ENCODE measurements at places on chromosomes 13 and 19.

DNA sequence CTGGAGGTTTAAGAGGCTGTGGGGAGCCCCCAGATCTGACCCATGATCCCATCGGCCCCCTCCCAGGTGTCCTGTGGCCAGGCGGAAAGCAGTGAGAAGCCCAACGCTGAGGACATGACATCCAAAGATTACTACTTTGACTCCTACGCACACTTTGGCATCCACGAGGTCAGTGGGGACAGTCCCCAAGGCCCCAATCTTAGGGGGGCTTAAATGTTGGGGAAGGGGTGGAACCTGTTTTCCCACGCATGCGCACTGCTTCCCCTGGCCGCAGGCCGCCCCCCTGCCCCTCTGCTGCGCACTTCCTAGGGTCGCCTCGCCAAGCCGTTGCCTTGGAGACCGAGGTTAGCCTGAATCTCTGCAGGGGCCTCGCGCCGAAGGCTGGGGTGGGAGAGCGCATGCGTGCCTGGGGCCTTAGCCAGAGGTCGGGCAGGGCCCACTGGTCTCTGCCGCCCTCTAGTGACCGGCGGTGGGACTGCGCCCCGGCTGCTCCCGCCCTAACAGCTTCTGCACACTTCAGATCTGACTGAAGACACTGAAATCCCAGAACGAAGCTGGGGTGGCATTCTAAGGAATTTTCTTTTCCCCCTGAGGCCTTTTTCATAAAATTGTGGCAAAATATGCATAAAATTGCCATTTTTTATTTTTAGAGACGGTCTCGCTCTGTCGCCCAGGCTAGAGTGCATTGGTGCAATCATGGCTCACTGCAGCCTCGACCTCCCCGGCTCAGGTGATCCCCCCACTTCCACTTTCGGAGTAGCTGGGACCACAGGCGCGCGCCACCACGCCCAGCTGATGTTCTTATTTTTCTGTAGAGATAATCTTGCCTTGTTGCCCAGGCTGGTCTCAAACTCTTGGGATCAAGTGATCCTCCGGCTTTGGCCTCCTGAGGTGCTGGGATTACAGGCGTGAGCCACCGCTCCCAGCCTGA lies 3.6 kb downstream of the PRMT1 start:
- DNase-seq: peak; percentile 99

- DNase-seq: no peak
These were observed 276.4 kb upstream of the TMTC4 start for GRCh38 chr13:100951016-100951415.

- DNase-seq: no peak
These were observed 535 bp downstream of the CDKN2D start for GRCh38 chr19:10568062-10568825.

DNA sequence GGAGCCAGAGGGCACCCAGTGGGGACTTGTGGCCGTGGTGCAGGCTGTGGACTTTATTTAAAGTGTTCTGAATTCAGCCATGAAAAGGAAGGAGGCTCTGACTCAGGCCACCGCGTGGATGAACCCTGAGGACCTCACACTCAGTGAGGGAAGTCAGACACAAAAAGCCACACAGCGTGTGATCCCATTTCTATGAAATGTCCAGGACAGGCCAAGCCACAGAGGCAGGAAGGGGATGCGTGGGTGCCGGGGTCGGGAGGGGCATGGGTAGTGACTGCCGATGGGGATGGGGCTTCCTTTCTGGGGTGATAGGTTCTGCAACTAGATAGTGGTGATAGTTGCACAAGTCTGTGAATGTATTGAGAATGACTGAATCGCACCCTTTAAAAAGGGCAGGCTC lies 8.7 kb upstream of the ZBTB7A start:
- DNase-seq: no peak

DNA sequence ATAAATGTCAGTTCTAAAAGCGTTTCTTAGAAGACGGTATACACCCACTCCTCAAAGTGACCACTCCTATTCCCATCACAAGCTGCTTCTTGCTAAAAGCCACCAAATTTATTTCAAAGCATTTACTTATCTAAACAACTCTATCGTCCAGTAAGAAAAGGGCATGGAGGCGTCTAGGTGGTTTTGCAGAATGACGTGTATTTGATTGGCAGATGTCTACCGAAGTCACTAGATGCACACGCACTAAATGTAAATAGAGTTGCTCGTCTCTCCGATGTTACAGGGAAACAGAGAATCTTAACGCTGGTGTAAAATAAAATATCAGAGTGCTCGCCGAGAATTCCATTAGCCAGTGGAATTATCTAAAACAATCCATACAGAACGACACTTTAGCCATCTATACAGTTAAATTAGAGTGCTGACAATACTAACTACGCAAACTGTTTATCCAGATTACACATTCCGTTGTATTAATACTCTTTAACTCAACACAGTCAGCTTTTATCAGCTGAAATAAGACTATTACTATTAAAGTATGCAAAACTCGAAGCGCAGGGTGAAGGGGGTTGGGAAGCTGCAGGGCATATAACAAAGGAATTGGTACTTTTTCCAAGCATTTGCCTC lies 1.9 kb downstream of the KLF12 start:
- DNase-seq: no peak

DNA sequence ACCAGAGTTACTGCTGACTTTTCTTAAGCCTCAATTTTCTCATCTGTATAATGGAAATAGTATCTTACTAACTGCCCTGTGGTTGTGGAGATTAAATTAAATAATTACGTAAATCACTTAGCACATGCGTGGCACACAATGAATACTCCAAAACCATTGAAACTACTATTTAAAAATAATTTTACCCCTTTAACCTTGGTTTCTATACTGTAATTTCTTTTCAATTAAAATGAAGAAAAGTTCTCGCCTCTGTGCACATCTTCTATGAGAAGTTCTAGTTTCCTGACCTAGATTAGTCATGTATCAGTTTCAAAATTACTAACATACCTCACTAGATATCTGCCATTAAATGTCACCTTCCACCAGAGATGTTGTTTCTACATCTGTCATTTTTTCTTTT lies 5.7 kb downstream of the SLITRK1 start:
- no peak for DNase-seq

- no peak for DNase-seq
These were observed 62.8 kb downstream of the ARHGEF7 start for GRCh38 chr13:111177921-111178320.

GRCh38 chr13:95222733-95223018 lies 78.6 kb downstream of the ABCC4 start:
- DNase-seq: no peak

GRCh38 chr19:56476651-56477428 lies at the start of gene ZNF667:
Gene ZNF667 (minus strand): TSS chr19:56477345. CDS start chr19:56462370, 14,975 bp downstream.
- no peak for DNase-seq

GRCh38 chr13:111514610-111515306 lies 194.3 kb downstream of the TEX29 start:
- no peak for DNase-seq

DNA sequence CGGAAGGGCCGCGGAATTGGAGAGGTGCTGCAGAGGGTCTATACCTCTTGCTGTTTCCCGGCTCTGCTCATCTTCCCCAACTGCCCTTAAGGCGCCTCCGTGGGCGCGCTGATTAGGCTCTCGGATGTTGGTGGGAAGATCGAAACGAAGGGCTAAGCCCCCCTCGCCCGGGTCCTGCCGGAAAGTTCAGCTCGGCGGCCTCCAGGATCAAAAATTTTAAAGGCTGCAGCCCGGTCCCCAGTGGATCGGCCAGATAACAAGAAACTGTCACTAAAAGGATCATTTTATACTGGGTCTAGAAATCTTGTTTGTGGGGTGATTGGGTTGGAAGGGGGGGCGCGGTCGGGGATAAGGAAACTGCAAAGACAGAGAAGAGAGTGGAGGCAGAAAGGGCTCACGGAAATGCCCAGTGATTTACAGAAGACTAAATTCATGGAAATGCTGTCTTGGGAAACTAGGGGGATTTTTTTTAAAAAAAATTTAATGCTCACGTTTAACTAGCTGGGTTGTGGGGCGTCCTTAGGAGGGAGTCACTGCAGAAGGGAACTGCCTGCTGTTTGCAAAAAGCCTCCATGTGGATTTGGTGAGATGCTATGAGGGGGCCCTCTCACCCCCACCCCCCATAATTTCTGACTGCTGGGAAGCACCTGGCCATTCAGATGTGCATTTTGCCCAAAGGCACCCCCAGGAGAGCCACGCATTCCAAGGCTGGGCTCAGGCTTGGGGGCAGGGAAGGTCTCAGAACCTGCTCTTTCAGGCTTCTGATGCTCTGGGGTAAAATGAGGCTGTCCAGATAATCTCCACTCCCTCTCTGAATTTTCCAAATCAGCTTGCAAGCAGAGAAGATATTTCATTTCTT lies 7.7 kb downstream of the CDX2 start:
- DNase-seq: no peak

- no peak for DNase-seq
These were observed 28.6 kb downstream of the PAK4 start for GRCh38 chr19:39154100-39154628.

DNA sequence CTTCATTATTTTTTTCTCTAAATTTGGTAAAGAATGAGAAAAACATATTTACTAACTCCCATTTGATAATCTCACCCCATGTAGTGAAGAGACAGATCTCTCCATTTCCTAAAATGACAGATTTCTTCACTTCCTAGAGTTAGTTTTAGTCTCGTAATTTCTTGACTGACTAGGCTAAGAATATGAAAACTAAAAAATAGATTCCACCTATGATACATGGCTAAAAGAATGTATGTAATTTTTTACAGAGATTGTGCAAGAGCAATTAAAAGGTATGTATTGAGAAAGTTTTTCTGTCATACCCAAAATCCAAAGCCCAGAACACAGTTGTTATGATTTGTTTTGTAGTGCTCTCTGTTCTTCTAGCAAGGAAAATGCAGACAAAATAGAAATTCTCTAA lies 9.5 kb downstream of the NALCN start:
- DNase-seq: no peak

- DNase-seq: peak; percentile 79
These were observed 594 bp downstream of the URI1 start for GRCh38 chr19:29942404-29943261.

DNA sequence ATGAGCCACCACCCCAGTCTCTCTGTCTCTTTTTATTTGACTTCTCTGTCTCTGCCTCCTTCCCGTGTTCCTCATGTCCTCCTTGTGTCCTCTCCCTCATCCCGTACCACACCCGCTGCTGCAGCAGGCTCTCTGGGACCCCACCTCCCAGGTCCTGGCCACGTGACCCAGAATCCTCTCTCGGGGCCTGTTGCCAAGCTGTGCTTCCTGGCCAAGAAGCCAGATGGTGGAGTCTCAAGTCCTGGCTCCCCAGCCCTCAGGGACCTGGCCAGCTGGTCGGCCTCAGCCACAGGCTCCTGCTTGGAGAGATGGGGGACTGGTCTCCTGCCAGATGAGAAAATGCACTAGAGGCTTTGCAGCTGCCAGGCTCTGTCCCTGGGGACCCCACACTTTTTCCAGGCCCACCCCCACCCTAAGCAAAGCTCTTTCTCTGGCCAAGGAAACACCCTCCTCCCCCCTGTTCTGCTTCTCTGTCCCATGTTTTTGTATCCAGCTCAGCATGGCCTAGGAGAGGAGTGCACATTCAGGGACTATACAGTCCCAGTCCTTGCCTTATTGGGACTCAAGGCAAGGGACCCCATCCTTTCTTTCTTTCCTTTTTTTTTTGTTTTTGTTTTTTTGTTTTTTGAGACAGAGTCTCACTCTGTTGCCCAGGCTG lies 34.3 kb upstream of the SHKBP1 start:
- no peak for DNase-seq

DNA sequence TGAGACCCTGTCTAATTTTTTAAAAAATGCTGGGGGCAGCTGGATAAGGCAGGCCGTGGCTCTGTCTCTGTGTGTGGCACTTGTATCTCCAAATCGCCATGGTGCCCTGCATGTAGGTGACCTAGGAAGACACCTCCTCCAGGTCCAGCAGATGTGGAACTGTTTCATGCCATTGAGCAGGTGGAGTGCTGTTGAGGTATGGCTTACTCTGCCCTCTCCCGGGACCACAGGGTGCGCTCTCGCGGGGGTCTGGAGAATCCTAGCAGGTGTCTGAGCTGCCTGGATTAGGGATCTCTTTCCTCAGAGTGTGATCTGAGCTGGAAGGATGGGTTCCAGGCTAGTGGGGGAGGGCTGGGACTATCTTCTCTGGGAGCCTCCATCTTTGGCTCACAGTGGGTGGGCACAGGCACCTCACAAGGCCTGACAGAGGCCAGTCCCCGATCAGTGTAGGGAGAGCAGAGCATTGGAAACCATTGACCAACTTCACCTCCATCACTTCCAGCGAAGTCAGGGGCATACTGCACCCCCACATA lies 67.7 kb upstream of the TM9SF2 start:
- peak; percentile 43 for DNase-seq

GRCh38 chr19:17358395-17358794 lies 18.7 kb downstream of the PLVAP start:
- DNase-seq: no peak

- DNase-seq: no peak
These were observed 646 bp downstream of the TMEM161A start for GRCh38 chr19:19137556-19138108.

DNA sequence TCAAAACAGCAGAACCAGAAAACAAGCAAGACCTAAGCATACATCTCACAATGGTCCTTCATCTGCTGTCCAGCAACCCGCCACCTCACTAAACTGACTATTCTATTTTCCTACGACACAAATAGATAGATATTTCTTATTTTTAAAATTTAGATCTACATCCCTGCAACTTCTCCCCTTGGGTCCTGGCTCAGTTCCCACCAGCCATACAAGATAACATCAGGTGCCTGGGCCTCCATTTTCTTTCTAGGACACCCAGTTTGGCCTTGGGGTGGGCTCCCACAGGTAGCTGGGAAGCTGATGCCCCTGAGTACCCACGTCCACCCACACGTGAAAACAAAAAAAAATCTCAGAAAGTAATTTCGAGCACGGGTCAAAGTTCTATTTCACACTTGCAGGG lies 47.6 kb downstream of the TGDS start:
- no peak for DNase-seq

DNA sequence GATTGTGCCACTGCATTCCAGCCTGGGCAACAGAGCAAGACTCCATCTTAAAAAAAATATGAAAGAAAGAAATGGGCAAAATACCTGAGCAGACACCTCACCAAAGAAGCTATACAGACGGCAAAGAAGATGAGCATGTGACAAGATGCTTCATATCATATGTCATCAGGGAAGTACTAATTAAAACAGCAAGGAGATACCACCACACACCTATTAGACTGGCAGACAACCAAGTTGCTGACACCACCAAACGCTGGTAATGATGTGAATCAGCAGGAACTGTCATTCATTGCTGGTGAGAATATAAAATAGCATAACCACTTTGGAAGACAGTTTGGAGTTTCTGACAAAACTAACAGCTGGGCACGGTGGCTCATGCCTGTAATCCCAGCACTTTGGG lies 11.5 kb upstream of the TFDP1 start:
- no peak for DNase-seq

DNA sequence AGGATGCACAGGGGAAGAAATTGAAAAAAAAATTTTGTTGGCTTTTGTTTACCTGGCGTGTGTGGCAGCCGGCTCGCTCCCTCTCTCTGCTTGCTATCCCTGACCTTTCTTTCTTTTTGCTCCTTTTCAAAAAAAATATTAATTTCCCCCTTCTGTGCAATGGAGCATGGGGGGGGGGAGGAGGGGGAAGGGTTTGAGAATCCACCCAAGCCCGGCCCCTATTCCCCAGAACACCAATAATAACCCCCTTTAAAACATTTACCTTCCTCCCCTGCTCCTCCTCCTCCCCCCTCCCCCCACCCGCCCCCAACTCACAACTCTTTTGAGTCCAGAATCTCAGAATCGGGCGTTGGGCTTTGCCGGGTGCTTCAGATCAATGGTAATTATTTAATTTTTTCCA lies 28.4 kb downstream of the NFIX start:
- no peak for DNase-seq

- no peak for DNase-seq
These were observed 102.9 kb downstream of the SHISA2 start for GRCh38 chr13:25948910-25949309.

Data from ecto neural progenitor cell (in vitro differentiated cells).